ENCODE measurements at places on chromosomes 5 and 9.

DNA sequence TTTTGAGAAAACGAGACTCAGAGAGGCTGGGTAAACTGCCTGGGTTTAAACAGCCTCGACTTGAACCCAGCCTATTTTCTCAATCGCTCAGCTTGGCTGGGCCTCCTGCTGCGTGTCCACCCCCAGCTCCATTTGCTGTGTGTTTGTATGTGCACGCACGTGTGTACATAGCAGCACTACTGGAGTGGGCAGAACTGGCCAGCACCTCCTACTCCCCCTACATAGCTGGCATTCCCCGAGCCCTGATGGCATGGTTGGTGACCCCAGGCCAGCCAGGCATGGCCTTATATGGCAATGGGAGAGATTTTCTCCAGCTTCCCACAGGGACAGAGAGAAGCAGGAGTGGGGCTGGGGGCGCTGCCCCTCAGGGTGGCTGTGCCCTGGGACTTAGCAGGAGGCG is 4.1 kb downstream of the AIF1L start:
- H3K36me3 ChIP-seq: no peaks in the 10 kb centered on the region
- no peaks in the 10 kb centered on the region for H3K4me1 ChIP-seq
- no peaks in the 10 kb centered on the region for H3K27me3 ChIP-seq
- no peak overlapping the region for H3K27ac ChIP-seq

- H3K36me3 ChIP-seq: no peaks in the 10 kb centered on the region
- H3K4me3 ChIP-seq: no peak overlapping the region
- no peaks in the 10 kb centered on the region for H3K4me1 ChIP-seq
These were observed 2.1 kb upstream of the OGN start for GRCh38 chr9:92406477-92406876.

GRCh38 chr5:173735691-173736090 is 119.2 kb upstream of the BOD1 start:
- no peak overlapping the region for H3K4me3 ChIP-seq
- no peak overlapping the region for H3K27ac ChIP-seq
- H3K36me3 ChIP-seq: no peaks in the 10 kb centered on the region
- no peak for DNase-seq

DNA sequence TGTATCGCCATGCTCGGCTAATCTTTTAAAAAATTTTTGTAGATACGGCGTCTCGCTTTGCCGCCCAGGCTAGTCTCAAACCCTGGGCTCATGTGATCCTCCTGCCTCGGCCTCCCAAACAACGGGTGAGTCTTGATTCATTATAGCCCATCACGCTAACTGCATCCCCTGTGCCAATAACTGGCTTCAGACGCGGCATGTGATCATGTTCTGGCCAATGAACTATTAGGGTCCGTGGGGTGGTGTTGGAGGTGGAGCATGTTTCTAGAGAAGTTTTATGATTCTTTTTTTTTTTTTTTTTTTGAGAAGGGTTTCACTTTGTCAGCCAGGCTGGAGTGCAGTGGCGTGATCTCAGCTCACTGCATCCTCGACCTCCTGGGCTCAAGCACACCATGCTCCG is 51.0 kb downstream of the FGF18 start:
- no peaks in the 10 kb centered on the region for H3K4me1 ChIP-seq
- H3K27me3 ChIP-seq: no peaks in the 10 kb centered on the region
- no peak overlapping the region for H3K27ac ChIP-seq
- no peak overlapping the region for H3K4me3 ChIP-seq

DNA sequence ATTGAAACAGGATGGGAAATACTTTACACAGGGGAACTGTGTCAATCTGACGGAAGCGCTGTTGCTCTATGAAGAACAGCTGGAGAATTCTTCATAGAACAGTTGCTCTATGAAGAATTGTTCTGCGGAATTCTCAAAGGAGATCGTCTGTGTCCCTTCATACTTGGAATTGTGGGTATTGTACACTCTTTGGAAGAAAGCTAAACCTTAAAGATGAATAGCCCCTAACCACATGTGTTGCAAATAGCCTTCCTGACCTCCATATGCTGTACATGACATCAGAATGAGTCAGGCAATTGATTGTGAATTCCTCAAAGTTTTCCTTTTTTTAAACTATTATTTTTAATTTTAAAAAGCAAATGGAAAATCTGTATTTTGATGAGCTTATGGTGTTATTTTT is 15.6 kb downstream of the NIM1K start:
- no peak for DNase-seq
- no peaks in the 10 kb centered on the region for H3K4me1 ChIP-seq
- no peaks in the 10 kb centered on the region for H3K36me3 ChIP-seq

DNA sequence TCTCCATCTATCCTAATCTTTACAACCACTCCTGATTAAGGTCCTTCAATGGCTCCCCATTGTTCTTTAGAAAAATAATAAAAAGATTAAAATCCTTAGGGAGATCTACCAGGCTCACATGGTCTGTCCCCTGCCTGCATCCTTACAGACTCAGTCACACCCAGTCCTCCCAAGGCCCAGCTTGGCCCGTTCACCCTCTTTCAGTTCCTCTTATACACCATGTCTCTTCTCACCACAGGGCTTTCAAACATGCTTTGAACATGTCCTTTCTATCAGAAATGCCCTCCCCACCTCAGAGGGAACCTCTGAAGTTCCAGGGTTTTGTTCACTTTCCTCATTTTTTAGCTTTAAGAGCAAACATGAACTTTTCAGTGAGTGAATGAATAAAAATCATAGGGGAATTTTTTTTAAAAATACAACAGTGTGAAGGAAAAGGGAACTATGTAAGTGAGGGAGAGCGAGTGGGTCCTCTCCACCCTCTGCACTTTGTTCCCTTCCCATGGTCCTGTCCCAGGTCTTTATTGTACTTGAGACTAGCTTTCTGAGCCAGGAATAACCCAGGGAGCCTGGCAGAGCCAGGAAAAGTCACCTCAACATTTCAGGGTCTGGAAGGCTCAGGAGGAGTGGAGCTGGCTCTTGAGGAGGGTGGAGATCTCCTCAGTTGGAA is 55.3 kb downstream of the TRPC7 start:
- no peaks in the 10 kb centered on the region for H3K4me1 ChIP-seq
- DNase-seq: no peak
- H3K27ac ChIP-seq: no peak overlapping the region

DNA sequence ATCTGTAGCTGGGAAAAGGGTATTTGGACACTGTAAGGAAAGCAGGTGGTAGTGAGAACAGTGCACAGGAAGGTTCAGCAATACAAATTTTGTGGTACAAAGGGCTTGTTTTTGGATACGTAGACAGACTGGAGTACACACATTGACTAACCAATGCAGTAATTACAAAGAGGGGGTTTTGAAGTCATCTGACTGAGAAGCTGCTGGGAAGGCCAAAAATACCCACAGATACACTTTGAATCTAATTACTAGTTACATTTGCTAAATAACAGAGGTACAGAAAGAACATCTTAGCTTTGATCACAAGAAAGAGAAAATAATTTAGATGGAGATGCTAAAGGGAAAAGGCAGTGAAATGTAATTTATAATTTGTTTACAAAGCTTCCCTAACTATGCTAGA is 45.9 kb downstream of the PKD2L2 start:
- no peak for DNase-seq
- H3K27me3 ChIP-seq: no peaks in the 10 kb centered on the region
- no peaks in the 10 kb centered on the region for H3K4me1 ChIP-seq
- H3K36me3 ChIP-seq: no peaks in the 10 kb centered on the region
- no peak overlapping the region for H3K4me3 ChIP-seq

- no peak overlapping the region for H3K4me3 ChIP-seq
- H3K27ac ChIP-seq: no peak overlapping the region
- no peak for DNase-seq
- H3K36me3 ChIP-seq: no peaks in the 10 kb centered on the region
These were observed 3.3 kb upstream of the DNLZ start for GRCh38 chr9:136366826-136367225.

- H3K4me1 ChIP-seq: peaks cover 4% of the 10 kb centered on the region
- H3K27ac ChIP-seq: no peak overlapping the region
- no peaks in the 10 kb centered on the region for H3K27me3 ChIP-seq
- no peaks in the 10 kb centered on the region for H3K36me3 ChIP-seq
These were observed 221.2 kb downstream of the ADAMTSL1 start for GRCh38 chr9:18694959-18695668.

DNA sequence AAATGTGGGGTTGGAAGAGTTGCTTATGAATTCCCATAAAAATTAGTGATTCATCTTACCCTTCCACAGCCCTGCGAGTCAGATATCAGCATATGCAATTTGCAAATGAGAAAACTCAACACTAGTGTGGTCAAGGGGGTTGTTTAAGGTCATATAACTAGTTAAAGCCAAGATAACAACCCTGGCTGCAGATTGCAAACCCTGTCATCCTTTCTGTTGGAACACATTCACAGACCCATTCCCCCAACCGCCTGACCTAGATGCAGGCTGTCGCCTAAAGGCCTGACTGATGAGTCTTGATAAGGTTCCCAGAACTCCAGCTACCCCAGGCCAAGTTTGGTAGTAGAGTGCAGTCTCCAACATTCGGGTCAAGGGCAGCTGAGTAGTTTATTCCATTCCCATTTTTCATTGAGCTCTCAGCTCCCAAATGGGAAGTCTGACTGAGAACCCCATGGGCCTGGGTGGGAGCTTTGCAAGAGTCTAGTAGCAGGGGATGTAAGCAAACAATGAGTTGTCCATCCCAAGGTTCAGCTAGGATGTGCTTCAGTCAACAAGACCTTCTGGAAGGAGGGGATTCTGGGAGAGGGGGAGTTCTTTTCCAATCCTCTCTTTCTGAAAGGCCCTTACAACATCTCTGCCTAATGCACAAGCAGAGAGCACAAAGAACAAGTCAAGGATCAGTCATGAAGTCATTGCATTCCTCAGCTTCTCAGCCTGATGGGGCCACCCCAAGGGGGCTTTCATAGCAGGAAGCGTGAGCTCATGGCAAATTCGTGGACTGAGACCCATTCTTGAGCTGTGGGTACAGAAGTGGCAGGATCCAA is 40.3 kb downstream of the ADAM19 start:
- peak; percentile 63 for DNase-seq
- no peaks in the 10 kb centered on the region for H3K27me3 ChIP-seq
- no peaks in the 10 kb centered on the region for H3K4me1 ChIP-seq
- no peaks in the 10 kb centered on the region for H3K36me3 ChIP-seq

DNA sequence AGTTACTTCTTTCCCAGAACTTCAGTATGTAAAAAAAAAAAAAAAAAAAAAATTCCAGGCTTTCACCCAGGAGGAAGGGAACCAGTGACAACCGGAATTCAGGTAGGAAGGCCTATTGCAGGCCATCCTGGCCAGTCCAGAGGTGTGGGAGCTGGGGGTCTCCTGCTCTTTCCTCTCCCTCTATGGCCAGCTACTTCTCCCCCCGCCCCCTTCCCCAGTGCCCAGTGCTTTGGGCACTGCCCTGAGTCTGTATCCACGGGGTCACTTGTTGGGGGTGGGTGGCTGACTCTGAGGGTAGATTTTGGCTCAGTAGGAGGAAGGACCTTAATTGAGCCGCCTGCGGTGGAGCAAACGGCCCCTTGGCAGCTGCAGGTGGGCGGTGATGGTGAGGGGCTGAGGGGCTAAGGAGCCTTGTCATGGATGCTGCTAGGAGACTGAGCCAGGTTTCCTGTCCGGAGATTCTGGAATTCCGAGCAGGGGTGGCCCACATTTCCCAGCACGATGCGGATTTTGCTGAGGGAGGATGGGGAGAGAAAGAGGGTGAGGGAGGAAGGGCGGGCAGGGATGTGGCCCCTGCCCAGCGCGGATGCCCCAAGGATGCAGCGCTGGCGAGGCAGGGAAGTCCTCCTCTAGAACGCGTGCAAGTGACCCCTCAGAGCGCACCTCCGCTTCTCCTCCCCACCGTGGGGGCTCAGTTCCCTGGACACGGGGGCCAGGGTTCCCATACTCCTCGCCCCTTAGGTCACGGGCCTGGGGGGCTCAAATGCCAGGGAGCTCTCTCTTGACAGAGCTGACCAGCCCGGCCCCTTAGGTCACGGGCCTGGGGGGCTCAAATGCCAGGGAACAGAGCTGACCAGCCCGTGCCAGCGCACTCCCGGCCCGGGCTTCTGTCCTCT is 1.2 kb upstream of the PHF2 start:
- peak overlapping the region; percentile 87 for H3K4me3 ChIP-seq
- no peak for DNase-seq
- H3K4me1 ChIP-seq: peaks cover 3% of the 10 kb centered on the region
- H3K36me3 ChIP-seq: no peaks in the 10 kb centered on the region

- no peak overlapping the region for H3K27ac ChIP-seq
These were observed 56.7 kb downstream of the FAM114A2 start for GRCh38 chr5:153981905-153982605.

- H3K27me3 ChIP-seq: no peaks in the 10 kb centered on the region
- no peak overlapping the region for H3K27ac ChIP-seq
- no peak overlapping the region for H3K4me3 ChIP-seq
- H3K4me1 ChIP-seq: no peaks in the 10 kb centered on the region
- DNase-seq: no peak
- no peaks in the 10 kb centered on the region for H3K36me3 ChIP-seq
These were observed 423.6 kb downstream of the IRX1 start for GRCh38 chr5:4019009-4019769.

DNA sequence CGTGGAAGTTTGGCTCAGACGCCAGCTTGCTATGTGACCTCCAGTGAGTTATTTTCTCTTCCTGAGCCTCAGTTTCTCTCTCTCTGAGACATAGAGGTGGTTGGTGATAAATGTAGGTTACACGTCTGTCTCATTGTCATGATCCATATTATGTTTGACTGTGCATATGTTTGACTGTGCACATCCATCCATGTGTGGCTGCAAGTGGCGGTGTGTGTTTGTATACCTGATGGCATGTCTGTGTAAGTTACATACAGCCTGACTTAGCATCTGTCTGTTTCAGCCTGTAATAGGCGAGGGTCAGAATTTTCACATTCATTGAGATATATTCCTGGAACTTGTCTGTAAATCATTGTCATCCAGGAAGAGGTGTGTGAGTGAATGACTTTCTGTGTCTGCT is 3.3 kb downstream of the SPARC start:
- no peaks in the 10 kb centered on the region for H3K27me3 ChIP-seq
- H3K27ac ChIP-seq: peak overlapping the region; percentile 88
- no peak for DNase-seq
- no peaks in the 10 kb centered on the region for H3K36me3 ChIP-seq
- peaks cover 36% of the 10 kb centered on the region for H3K4me1 ChIP-seq

DNA sequence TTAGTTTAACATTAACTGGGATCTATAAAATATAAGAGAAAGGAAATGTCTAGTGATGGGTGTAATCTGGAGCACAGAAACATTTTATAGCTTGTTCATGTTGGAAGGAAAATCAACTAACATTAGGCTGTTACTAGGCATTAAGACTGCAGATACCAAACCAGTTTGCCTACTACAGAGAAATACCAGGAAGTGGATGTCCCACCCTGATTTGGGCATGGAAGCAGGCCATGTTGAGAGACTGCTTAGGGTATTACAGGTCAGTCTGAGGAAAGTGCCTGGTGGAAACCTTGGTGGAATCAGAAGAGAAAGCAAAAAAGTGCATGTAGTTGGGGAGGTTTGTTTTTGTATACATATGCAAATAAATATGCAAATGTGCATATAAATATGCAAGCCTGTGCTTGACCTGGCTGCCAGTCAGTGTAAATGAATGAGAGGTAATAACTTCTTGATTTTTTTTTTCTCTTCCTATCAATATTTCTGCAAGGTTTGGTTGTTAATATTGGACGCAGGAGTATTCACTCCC is 9.6 kb upstream of the CCDC112 start:
- no peak overlapping the region for H3K4me3 ChIP-seq
- no peaks in the 10 kb centered on the region for H3K4me1 ChIP-seq
- no peaks in the 10 kb centered on the region for H3K27me3 ChIP-seq
- no peaks in the 10 kb centered on the region for H3K36me3 ChIP-seq

All from uterus (tissue), 4 donors.